ENCODE measurements at places on chromosomes 5 and 9.

DNA sequence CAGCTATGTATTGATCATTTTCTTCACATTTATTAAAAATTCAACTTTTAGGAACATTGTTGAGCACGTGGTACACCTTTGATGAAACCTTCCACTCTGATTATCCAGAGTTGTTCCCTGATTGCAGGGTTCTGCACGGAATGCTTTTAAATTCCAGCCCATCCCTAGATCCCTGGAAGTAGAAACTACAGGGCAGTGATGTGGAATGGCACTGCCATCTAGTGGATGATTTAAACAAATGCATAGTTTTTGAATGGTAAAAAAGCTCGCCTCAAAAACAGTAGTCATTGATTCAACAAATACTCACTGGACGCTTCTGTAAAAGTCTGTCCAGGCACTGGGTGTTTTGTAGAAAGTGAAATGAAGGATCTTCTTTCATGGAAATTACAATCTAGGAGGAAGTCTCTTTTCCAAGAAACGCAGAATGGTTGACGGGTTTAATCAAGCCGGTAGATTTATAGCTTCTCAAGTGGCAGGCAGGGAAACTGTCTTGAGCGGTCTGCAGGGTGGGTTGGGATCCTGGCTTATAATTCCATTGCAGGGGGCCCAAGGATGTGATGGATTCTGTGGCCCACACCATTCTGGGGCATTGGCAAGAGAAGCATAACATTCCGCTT, 118.4 kb downstream of the ARHGAP26 start:
- DNase-seq: peak; percentile 77

DNA sequence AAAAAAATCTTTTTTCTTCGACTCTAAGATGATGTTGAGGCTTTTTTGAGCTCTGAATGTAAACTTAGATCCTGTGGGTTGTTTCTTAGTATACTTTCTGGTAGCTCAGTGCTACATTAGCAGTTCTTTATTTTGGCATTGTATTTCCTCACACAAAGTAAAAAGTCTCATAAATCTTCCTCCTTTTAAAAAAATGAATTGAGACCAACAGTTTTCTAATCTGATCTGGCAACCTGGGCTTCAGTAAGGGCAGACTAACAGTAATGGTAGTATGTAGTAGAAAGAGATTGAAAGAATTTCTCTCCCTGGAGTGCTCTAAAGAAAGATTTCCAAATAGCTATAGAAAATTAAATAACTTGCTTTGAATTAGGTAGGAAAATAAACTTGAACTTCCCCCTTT, 31.4 kb downstream of the ZCCHC7 start:
- DNase-seq: no peak

- peak; percentile 44 for DNase-seq
Observed at GRCh38 chr5:56123531-56124243, 109.4 kb downstream of the ANKRD55 start.

- DNase-seq: no peak
Observed at GRCh38 chr5:3659907-3660306, 64.3 kb downstream of the IRX1 start.

GRCh38 chr9:69066955-69067354, 31.4 kb downstream of the FXN start:
- peak; percentile 83 for DNase-seq

GRCh38 chr9:109013679-109014607, 644 bp upstream of the CTNNAL1 start:
- DNase-seq: peak; percentile 50
